ENCODE measurements at places on chromosomes 3 and 15. TPM values are rescaled to one million over a fixed set of nuclear protein-coding genes. Genes with fewer than 3 reads are reported as not detected.

DNA sequence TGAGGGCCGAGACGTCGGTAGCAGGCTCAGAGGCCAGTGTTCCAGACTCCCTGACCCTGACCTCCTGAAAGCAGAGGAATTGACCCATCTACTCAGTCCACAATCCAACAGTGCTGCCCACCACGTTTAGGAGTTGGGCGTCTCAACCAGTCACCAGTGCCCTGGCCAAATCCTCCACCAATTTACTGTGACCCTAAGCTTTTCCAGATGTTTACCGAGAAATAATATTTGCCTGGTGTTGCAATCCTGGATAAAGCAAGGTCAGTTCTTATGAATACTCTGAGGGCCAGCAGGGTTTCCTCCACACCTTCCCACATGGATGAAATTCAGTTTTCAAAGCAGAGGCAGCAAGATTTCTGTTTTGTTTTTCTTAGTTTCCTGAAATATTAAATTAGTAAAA lies 7.5 kb upstream of the APOD start:
- no peak for DNase-seq

DNA sequence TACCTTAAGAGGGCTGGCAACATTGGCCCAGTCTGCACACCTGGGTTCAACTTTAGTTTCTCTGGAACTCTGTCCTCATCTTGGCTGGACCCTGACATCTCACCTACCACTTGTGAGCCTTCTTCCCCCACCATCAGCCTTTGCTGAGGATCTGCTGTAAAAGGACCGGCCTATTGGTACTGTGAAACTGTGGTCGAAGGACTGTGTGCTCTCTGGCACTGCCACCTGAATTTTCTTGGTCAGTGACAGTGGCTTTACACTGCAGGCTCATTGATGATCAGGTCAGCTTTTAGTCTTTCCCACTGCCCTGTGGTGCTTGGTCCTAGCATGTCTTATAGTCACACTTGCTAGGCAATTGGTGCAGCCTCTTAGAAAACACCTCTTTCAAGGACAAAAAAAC lies 86.9 kb downstream of the PEX5L start:
- DNase-seq: no peak

- no peak for DNase-seq
Measured at GRCh38 chr3:21792176-21792575, 41.2 kb upstream of the ZNF385D start.

DNA sequence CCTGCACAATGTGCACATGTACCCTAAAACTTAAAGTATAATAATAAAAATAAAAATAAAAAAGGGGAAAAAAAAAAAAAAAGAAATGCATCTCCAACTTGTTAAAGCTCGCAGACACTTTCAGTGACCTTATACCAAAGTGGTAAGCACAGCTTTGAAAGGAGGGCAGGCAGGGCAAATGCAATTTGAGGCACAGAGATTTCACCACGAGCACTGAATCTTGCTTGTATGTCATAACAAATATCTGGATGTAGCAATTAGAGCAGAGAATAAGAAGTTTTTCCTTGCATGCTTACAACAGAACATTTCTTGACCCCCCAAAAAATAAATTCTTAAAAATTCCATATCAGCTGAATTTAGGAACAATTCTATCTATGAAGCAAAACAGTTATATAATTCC lies 66.5 kb downstream of the FBN1 start:
- no peak for DNase-seq

GRCh38 chr3:157070678-157070999 lies 89.3 kb downstream of the CCNL1 start:
- no peak for DNase-seq

The FBXL22 gene
- 0.39 TPM for total RNA-seq

The DUOXA1 gene
- 1.3 TPM for total RNA-seq

The PRTG gene
- 3.5 TPM for total RNA-seq

The ARHGAP11A gene
- 38.6 TPM for total RNA-seq

The GHSR gene
- total RNA-seq: not detected

DNA sequence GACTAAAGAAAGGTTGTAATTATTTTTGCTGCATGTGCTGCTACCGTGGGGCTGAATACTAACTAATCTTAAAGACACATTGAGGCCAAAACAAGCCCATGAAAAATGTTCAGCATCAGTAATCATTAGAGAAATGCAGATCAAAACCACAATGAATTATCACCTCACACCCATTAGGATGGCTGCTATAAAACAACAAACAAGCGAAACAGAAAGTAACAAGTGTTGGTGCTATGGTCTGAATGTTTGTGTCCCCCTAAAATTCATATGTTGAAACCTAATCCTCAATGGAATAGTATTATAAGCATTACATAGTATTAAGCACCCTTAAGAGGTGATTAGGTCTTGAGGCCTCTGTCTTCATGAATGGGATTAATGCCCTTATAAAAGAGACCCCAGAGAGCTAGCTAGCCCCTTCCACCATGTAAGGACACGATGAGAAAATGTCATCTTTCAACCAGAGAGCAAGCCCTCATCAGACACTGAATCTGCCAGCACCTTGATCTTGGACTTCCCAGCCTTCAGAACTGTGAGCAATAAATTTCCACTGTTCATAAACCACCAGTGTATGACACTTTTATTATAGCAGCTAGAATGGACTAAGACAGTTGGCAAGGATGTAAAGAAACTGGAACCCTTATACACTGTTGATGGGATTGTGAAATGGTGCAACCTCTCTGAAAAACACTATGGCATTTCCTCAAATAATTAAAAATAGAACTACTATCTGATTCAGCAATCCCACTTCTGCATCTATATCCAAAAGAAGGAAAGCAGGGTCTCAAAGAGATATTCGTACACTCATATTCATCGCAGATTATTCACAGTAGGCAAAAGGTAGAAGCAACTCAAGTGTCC lies 76.1 kb downstream of the REC114 start:
- no peak for DNase-seq

DNA sequence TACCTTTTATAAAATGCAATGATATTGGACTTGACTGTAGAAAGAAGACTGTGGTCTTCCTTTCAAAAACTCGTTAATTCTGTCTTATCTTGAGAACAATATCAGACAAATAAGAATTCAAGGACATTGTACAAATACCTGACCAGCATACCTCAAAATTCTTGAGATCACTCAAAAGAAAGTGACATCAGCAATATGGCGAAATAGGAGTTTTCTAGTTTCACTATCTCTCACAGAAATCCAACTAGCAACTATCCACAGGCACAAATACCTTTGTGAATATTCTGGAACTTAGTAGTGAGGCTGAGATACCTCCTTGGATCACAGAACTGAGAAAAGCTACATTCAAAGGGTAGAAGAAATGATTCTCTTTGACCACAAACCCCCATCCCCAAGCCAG lies 419.7 kb downstream of the ZNF385D start:
- DNase-seq: no peak

The GRM2 gene
- total RNA-seq: 0.44 TPM

- DNase-seq: no peak
Measured at GRCh38 chr3:123320221-123320620, 118.5 kb downstream of the SEC22A start.

- DNase-seq: no peak
Measured at GRCh38 chr3:24255414-24255813, 239.2 kb downstream of the THRB start.

- no peak for DNase-seq
Measured at GRCh38 chr3:98519351-98519750, 3.4 kb downstream of the CLDND1 start.

The ZNF609 gene
- 45.0 TPM for total RNA-seq

DNA sequence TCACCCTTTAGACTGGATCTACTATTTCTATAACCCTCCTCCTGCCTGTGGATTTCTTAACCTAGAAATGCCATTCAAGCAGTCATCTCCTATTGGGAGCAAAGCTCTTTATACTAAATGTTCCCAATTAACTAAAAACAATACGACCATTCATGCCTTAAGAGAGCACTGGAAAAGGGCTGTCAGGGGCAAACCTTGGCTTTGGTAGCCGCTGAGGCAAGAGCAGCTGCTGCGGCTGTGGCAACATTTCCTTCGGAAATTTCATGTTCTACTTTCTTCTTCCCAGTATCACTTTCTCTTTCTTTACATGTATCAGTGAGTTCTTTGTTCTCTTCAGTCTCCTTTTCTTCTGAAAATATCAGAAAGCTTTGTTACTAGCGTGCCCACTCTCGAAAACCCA lies 56.3 kb upstream of the CSPG5 start:
- no peak for DNase-seq

DNA sequence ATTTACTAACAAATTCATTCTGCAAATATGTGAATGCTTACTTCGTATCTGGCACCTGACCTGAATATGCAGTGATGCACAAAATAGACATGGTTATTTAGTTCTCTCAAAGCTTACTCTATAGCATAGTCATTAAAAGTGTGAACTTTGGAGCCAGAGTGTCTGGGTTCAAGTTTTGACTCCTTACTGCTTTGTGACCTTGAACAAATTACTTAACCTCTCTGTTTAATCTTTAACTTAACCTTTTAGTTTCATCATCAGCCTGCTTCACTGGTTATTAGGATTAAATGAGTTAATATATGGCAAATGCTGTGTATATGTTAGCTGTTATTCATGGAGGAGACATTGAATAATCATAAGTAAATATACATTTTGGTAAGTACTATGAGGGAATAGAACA lies 12.1 kb upstream of the MGA start:
- no peak for DNase-seq

The THUMPD3 gene
- 63.0 TPM for total RNA-seq

- no peak for DNase-seq
Measured at GRCh38 chr15:91988071-91988470, 134.6 kb downstream of the SLCO3A1 start.

- DNase-seq: peak; percentile 51
Measured at GRCh38 chr15:57640930-57641682, 49.4 kb downstream of the MYZAP start.

The CNTN3 gene
- total RNA-seq: 3.5 TPM

The TRH gene
- total RNA-seq: not detected

DNA sequence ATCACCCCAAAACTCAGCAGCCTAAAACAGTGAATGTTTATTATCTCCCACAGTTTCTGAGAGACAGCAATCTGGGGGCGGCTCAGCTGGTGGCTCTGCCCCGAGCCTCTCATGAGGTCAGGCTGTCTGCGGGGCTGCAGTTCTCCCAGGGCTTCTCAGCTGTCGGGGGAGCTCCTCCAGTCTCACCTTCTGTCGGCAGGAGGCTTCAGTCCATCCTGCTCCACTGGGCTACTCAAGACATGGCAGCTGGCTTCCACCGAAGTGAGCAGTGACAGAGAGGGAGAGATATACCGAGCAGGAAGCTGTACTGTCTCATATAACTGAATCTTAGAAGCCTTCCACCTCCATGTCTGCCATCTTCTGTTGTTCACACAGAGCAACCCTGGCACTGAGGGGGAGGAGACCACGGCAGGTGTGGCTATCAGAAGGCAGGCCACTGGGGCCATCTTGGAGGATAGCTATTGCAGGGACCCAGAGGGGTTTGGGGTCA lies 72.8 kb upstream of the ITGA11 start:
- no peak for DNase-seq

DNA sequence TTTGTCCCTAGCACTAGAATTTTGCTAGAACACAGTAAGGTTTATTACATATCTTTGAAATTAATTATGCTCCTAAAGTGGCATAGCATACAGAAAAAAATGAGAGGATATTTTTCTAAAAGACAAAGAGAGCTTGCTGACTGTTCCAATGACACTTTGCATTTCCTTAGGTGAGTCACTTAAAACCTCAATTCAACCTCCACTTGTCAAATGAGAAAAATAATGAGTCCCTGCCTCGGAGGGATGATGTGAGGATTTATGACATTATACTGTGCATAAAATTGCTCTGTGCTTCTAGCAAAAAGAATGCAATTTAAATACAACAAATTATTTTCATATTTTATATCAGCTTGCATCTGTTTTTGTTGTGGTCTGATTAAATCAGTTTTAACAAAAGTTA lies 1417.0 kb upstream of the ALCAM start:
- DNase-seq: no peak

- peak; percentile 11 for DNase-seq
Measured at GRCh38 chr15:61518191-61518950, 289.3 kb upstream of the RORA start.

DNA sequence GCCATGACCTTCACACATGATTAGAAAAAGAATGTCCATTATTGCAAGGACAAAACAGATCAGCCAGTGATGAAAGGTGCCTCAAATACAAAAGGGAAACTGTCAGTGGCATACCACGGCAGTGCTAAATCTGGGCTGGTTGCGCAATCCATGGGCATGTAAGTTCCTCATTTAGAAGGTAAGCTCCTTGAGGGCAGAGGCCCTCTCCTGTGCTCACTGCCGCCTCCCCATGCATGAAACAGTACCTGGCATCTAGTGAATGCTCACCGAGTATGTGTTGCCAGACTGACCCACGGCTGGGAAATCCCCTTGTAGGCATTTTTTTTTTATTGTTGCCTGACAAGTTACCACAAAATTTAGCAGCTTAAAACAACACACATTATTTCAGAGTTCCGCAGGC lies 312.1 kb upstream of the CHRM5 start:
- DNase-seq: no peak

DNA sequence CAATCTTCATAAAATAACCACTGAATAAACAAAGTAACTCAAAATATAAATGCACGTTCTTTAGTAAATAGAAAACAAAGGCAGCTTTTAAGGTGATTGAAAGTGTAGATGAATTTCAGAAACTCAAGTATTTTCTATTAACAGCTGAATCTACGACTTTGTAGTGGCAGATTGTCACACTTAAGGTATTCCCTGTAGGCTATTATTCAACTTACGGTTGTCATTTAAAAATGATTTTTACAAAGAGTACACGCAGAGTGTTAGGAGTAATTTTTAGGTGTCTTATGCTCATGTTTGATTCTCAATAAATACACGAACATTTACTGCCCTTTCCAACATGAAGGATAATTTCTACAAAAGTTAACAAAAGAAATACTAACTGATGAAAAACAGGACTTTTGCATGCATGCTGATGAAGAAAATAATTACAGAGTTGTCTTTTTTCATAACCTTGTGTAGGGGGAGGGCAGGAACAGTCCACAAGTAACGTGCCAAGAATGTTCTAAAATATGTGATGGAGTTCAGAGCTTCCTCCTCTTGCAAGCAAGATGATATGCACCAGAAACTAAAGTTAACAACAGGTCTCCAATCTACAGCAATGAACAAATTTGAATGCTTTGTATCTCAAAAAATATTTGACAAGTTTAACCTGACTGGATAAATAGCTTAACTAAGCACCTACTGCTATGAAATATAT lies 16.7 kb downstream of the DCBLD2 start:
- DNase-seq: no peak

DNA sequence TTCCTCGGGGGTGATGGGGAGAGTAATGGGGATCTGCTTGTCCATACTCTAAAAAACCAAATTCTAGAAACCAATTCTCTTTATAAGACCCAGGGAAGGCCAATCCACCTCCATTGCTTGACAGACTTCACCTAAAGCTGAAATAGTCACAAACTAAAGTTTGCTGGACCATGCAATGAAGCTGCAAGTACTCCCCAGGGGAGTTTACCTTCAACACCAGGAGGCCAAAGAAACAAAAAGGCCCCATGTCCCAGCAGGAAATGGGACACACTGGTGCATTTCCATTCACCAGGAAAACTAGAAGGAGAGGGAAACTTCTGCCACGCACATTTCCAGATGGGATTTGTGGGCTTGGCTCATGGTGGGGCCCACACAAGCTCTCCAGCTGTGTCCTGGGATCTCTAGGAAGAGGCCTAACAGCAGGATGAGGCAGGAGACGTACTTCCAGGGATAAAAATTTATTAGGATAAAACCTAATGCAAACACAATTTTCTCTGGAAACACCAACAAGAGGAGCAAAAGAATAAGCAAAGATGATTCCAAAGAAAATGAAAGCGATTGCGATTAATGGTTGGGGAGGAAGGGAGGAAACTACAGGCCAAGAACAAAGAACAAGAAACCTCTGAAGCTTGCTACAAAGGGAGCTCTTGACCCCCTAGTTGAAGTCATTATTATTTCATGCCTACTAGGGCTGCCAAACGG lies 238.0 kb upstream of the LRTM1 start:
- DNase-seq: no peak

The GRIP2 gene
- total RNA-seq: not detected

All from MCF 10A (cell line).